ENCODE measurements at places on chromosomes 7 and 10.

- DNase-seq, result no peak
Observed at GRCh38 chr7:70589010-70589409, 542.9 kb upstream of the GALNT17 start.

DNA sequence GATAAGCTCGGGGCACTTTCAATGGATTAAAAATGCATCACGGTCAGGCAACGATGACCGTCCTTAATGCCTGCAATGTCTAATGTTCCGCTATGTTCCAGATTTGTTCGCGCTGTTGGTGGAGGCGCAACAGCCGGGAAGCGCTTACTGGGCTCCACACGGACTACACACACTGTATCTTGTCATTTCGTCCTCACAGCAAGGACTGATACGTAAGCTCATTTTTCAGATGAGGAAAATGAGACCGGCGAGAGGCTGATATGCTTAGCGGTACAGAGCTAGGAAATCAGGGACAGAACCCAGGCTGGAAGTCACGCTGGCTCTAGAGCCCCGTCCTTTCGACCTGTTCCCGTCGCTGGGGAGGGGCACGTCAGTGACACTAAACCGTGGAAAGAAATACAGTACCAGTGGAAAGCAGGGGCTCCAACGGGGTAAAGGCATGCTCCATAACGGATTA lies 670 bp downstream of the TPK1 start:
- DNase-seq, result no peak

- DNase-seq, result no peak
Observed at GRCh38 chr7:96933067-96933645, 72.2 kb upstream of the DLX6 start.

- no peak for DNase-seq
Observed at GRCh38 chr10:16933783-16934182, 116.6 kb upstream of the RSU1 start.

- DNase-seq, result no peak
Observed at GRCh38 chr7:50664937-50665336, 99.7 kb upstream of the DDC start.

DNA sequence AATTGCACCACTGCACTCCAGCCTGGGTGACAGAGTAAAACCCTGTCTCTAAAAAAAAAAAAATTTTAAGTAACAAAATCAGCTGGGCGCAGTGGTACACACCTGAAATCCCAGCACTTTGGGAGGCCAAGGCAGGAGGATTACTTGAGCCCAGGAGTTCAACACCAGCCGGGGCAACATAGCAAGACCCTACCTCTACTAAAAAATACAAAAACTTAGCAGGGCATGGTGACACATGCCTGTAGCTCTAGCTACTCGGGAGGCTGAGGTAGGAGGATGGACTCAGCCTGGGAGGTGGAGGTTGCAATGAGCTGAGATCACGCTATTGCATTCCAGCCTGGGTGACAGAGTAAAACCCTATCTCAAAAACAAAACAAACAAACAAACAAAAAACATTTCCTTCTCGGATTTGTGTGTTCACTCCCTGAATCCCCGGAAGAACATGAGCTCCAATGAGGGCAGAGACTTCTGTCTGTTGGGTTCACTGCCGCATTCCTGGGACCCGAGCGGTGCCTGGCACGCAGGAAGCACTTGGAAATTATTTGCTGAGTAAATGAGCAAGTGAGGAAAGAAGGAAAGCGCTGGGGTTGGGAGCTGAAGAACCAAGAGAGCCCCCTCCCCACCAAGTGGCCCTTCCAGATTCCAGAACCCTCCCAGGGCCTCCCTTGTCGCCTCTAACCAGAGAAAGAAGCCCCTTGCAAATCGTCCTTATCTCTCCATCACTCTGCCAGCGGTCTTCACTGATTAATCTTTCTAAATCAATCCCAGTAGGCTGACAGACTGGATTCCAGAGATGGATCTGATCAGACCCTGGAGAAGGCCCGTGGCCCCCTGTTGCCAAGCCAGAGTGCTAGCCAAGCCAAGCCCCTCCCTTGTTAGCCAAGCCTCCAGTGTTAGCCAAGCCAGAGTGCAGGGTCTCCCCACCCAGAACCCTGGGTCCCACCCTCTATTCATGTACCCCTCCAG lies 6.2 kb downstream of the TNRC18 start:
- no peak for DNase-seq

GRCh38 chr10:44417761-44418160 lies 32.9 kb upstream of the CXCL12 start:
- no peak for DNase-seq

GRCh38 chr10:32402499-32402898 lies 43.4 kb upstream of the CCDC7 start:
- no peak for DNase-seq

DNA sequence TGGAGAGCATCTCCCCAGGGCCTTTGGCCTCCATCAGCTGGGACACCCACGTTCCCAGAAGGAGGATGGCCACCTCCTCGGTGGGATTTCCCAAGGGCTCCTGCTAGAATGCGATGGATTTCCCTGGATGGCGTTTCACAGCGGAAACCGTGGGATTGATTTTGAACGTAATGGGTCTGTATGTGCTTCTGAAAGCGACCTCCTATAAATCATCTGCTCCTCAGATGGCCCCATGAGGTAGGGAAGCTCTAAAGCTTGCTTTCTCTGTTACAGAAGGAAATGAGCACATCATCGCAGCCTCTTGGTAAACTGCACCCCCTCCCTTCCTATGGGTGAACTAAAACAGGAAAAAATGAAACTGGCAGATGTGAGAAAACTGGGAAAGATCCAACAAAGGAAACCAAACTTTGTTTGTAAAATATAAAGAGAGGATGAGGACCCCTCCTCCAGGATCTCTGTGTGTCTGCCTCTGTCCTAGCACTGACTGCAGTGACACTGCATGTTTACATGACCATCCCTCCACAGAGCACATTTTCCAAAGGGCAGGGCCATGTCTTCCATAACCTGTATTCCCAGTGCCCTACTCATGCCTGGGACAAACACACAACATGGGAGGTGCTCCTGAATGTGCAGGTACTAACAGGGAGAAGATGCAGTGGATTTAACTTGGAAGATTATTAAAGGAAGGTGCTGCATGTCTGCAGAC lies 57.6 kb downstream of the LYZL1 start:
- no peak for DNase-seq

DNA sequence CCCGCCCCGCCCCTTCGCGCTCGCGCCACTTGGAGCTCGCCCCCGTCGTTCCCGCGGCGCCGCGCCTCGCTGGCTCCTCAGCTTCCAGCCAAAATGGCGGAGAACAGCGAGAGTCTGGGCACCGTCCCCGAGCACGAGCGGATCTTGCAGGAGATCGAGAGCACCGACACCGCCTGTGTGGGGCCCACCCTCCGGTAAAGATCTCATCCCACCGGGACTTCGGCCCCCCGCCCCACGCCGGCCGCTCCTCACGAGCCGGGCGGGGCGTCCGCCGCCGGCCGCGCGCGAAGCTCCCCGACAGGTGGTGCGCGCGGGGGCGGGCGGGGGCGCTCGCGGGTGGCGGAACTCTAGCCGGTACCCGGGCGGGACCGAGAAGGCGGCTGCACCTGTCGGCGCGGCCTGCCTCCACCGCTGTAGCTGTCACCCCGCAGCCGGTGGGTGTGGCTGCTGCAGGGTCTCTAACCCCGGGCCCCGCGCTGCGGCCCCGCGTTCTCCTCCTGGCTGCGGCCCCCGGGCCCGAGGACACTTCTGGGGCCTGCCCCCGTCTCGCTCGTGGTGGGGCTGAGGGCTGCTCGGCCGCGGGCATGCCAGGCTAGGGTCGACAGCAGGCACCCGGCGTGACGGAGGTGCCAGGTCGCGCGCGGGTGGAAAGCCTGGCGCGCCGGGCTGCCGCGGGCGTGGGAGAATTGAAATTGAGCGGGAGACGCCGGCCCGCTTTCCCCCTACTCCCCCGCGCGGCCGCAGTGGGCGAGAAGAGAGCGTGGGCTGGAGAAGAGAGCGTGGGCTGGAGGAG lies at the start of gene EXOC6:
TSS of gene EXOC6 (plus strand) at position 80 of the 793 bp plus-strand sequence. CDS start at position 94, 14 bp downstream.
- DNase-seq, result peak; percentile 29

GRCh38 chr10:119112056-119112455 lies 8.1 kb downstream of the DENND10 start:
- DNase-seq, result no peak

DNA sequence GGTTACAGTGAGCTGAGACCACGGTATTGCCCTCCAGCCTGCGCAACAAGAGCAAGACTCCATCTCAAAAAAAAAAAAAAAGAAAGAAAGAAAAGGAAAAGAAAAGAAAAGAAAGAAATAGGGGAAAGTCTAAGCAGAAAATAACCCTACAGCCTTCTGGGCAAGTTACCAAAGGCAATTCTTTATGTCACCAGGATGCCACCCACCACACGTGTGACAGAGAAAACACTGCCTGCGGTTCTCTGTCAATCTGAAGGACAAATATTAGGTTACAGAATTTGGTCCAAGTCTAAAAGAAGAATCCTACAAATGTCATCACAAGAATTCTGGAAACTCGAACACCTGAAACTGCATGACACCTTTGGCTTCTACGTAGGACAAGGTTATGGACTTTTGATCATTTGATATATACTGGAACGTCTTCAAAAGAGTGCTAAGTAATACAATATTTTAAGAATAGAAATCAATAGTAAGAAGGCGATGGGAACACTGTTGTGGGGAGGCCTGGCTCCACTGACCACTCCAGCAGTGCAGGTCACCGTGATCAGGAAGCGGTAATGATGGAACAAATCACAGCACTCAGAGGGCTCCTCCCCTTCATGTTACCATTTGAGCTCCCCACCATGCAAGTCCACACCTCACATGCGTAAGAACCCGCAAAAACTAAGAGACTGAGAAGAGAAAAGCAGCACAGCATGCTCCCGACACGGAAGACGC lies 75.8 kb downstream of the MAD1L1 start:
- no peak for DNase-seq

GRCh38 chr7:85261336-85261735 lies 74.5 kb upstream of the SEMA3D start:
- no peak for DNase-seq
